ENCODE measurements at places on chromosomes 4 and X. TPM values are rescaled to one million over a fixed set of nuclear protein-coding genes. Genes with fewer than 3 reads are reported as not detected.
A peak's percentile ranks its signal among the peaks of the same experiment; 100 is the strongest.

Gene LUZP4
- not detected for total RNA-seq

Gene DCAF8L2
- total RNA-seq = not detected

- DNase-seq = no peak
These were observed 61.0 kb downstream of the ENOPH1 start for GRCh38 chr4:82491251-82491960.

DNA sequence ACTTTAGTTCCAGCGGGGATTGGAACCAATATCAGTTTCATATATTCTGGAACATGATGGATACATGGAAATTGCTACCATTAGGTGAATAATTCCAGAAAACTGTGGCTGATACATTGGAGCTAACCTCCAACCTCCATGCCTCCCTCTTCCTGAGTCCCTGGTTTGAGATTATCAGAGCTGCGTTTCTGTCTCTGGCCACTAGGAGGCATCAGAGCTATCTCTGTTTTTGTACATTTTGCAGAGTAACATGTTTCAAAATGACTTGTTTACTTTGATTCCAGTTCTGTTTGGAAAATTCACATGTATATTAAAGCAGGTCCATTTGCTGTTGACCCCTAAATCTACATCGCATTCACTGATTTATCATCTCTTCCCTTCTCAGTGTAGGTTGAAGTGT, 2.4 kb upstream of the RAB40AL start:
- no peak for DNase-seq

- no peak for DNase-seq
These were observed 283.3 kb downstream of the PTTG2 start for GRCh38 chr4:38243388-38244053.

DNA sequence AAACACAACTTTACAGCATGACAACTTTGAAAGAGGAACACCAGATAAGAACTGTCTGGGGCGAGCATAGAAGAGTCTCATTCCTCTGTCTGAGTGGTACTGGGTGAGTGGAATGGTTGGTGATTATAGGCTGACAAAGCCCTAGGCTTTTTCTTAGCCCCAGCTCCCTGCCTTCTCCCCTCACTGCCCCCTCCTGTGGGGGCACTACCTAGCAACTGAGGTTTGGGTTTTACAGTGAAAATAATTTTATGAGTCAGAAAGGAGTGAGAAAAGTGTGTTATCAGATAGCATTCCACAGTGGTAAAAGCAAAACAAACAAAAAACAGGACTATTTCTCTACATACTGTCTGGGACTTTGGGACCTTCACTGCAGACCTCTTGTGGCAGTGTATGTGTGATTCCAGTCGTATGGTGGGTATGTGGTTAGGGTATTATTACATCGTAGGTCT, 10.5 kb upstream of the TMEM165 start:
- no peak for DNase-seq

- DNase-seq = no peak
These were observed 16.9 kb downstream of the FNIP2 start for GRCh38 chr4:158785718-158786117.

- no peak for DNase-seq
These were observed 47.2 kb downstream of the NEIL3 start for GRCh38 chr4:177356921-177357320.

DNA sequence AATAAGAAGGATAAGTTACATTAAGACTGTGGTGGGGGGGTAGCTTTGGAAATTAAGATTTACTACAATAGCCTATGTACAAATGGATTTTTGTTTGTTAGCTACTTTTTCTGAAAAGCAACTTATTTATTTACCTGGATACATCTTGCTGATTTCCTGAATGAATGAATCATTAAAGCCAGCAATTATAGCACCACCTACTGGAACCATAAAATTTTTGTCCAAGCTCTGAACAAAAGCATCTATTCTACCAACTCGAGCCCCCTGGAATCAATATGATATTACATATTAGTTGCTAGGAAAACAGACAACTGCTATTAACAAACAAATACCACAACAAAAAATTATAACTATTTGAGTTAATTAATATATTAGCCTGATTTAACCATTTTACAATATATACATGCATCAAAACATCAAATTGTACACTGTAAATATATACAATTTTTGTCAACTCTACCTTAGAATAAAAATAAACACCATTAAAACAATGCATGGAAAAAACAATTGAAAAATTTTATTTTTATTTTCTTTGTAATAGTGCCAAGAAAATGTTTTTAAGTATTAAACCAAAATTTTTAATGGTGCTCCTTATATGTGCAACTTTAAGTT, 15.3 kb downstream of the SEPSECS start:
- no peak for DNase-seq

- no peak for DNase-seq
These were observed 4.7 kb downstream of the FAM149A start for GRCh38 chr4:186109245-186109644.

DNA sequence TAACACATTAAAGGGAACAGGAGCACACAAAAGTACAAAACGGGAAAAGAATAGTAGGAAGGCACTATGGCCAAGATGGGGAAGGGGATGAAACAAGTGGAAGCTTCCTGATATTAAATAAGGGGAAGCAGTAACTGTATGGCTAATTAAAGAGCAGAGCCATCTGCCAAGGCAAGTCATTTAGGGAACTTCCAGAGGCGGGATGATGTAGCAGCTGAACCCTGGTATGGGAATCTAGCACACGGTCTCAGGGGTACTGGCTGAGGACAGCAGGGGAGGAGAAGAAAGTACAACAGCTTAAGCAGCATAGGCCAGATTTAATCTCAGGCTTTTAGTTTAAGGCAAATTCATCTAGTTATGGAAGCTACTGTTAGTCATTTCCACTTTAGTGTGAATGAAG, 59.1 kb downstream of the IGFBP7 start:
- DNase-seq = no peak

- DNase-seq = no peak
These were observed 729 bp downstream of the CXCL11 start for GRCh38 chr4:76035141-76035540.

- no peak for DNase-seq
These were observed 85.8 kb upstream of the PUDP start for GRCh38 chrX:7233580-7234406.

DNA sequence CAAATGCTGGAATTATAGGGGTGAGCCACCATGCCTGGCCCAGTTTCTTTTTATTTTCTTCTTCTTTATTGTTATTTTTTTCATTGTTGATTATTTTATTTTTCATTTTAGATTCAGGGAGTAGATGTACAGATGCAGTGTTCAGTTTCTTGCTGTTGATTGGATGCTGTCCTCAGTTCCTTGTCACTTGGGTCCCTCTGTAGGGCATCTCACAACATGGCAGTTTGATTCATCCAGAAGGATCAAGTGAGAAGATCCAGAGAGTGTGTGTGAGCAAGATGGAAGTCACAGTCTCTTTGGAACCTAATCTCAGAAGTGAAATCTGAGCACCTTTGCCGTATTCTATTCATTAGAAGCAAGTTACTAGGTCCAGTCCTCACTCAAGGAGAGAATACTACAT, 20.9 kb downstream of the HMGB3 start:
- DNase-seq = no peak

GRCh38 chr4:91114386-91114785, 987.2 kb downstream of the CCSER1 start:
- DNase-seq = no peak

- no peak for DNase-seq
These were observed 49.8 kb downstream of the SH3KBP1 start for GRCh38 chrX:19837648-19838047.

DNA sequence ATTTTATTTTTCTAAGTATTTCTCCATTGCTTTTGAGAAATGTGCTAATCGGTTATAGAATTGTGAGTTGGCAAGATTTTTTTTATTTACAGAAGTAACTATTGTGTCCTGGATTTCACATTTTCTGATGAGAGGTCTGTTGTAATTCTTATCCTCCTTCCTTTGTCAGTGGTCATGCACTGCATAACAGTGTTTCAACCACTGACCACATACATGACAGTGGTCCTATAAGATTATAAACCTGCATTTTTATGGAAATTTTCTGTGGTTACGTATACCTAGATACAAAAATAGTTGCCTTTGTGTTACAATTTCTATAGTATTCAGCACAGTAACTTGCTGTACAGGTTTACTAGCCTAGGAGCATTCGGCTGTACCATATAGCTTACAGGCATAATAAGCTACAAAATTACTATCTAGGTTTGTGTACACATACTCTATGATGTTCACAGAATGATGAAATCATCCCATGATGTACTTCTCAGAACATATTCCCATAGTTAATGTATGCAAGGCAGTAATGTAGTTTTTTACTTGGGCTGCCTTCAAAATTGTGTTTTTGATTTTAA, 47.8 kb downstream of the APELA start:
- no peak for DNase-seq

DNA sequence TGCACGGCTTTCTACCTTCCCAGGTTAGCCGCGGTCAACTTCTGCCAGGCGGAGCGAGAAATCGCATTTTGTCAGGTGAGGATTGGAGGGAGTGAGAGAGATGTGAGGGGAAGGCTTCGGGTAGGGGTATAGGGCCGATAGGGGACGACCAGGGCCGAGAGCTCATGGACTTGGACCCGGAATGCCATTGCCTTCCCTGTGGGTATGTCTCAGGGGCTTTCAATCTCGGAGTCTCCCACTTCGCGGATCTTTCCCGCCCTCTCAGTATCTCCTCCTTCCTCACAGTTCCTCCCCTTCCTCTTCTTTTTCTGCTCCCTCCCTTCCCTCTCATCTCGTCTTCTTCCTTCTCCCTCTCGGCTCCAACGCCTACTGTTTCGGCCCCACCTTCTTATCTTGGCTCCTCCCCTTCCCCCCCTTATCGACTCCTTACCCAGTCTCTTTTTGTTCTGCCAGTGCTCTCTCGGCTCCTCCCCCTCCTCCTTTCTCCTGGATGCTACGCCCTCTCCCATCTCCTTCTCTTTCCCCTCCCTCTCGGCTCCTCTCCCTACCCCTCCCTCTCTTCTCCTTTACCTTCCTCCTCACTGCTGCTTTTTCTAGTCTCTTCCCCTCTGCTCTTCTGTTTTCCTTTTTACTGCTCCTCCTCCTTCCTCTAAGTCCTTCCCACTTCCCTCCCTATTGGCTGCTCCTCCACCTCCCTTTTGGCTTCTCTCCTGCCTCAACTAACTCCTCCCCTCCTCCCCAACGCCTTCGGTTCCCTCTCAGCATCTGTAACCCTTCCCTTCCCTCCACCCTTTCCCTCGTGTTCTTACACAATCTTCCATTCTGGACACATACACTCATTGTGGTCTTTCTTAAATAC, 29.4 kb upstream of the RBMX start:
- peak; percentile 84 for DNase-seq

All from suprapubic skin (tissue), 4 donors.